ENCODE measurements at places on chromosomes 1 and 21.

- no peak for DNase-seq
Observed at GRCh38 chr1:213464786-213465460, 413.9 kb downstream of the RPS6KC1 start.

GRCh38 chr1:19091196-19091953 is 118.7 kb downstream of the UBR4 start:
- no peak for DNase-seq

DNA sequence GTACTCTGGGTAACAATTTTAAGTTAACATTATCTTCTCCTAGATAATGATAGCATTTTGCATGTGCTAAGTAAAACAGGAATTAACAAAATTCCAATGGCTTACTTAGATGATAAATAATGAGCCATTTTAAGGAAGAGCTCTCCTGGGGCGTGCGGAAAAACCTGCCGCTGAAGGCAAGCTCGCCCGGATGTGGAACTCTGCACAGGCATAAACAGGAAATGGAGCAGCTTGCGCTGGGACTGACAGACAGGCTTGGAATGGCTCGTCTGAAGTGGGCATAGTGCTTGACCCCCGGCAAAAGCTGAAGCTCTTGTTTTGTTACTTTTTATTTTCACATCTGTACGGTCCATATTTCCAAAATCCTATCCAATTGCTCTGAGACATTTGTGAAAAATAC is 169.2 kb downstream of the ZNF281 start:
- no peak for DNase-seq

DNA sequence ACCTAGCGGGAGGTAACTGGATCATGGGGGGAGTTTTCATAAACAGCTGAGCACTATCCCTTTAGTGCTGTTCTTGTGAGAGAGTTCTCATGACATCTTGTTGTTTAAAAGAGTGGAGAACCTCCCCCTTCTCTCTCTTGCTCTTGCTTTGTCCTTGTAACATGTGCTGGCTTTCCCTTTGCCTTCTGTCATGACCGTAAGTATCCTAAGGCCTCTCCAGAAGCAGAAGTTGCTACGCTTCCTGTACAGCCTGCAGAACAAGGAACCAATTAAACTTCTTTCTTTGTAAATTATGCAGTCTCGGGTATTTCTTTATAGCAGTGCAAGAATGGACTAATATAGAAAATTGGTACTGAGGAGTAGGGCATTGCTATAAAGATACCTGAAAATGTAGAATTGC is 515.6 kb downstream of the NEGR1 start:
- DNase-seq: no peak

DNA sequence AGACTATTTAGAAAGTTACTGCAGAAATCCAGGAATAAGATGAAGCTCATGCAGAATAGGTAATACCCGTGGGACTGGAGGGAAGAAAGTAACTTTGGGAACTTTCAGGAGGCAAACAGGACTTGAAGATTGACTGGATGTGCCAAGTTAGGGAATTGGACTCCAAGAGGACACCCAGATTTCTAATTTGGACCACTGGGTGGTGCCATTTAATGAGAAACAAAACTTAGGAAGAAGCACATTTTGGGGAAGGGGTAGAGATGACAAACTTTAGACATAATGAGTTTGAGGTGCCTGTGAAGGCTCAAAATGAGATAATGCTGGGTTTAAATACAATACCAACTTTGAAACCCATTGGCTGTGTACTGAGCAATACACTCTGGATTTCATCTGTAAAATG is 3.3 kb upstream of the B4GALT3 start:
- no peak for DNase-seq

GRCh38 chr1:19113697-19114092 is 96.4 kb downstream of the UBR4 start:
- no peak for DNase-seq

DNA sequence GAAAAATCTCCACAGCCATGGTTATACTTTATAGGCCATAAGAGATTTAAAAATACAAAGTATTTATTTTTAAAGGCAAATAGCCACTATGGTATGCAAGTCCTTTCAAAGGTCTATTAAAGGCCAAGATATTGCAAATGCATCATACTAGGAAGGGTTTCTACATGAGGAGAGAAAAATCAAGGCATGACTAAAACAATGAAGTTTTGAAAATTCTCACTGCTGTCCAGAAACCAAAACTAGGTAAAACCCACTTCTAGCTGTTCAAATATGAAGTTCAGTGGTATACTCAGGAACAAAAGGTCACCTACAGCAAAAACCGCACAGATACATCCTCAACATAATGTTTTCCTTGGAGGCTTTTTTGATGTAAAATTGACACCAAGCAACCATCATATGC is 75.0 kb downstream of the EPS15 start:
- no peak for DNase-seq

DNA sequence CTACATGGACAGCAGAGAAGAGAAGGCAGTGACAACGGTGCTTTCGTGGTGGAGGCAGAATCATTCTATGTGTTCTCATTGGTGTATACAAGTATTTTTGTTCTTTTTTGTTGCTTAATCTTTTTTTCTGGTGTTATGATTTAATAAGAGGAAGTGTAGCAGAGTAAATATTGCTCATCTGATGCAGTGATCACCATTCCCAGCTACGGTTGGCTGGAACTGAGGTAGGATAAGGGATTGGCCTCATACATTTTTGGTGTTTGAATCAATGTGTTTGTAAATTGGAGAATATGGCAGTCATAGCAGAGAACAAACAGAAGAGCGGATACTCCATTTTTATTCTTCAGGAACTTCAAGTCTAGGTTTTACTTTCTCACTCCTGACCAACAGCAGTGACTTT is 76.6 kb downstream of the UBE2U start:
- DNase-seq: no peak

- no peak for DNase-seq
Observed at GRCh38 chr1:44261962-44262361, 48.7 kb downstream of the DMAP1 start.

- DNase-seq: no peak
Observed at GRCh38 chr1:3789421-3790300, 6.6 kb downstream of the LRRC47 start.

- DNase-seq: no peak
Observed at GRCh38 chr1:188668083-188668482, 1809.6 kb downstream of the BRINP3 start.

Measured in left renal pelvis (tissue), 4 donors.